Colonic mucosa (tissue), 4 donors: ENCODE measurements at places on chromosomes 16 and 17. TPM values are rescaled to one million over a fixed set of nuclear protein-coding genes. Genes with fewer than 3 reads are reported as not detected.

DNA sequence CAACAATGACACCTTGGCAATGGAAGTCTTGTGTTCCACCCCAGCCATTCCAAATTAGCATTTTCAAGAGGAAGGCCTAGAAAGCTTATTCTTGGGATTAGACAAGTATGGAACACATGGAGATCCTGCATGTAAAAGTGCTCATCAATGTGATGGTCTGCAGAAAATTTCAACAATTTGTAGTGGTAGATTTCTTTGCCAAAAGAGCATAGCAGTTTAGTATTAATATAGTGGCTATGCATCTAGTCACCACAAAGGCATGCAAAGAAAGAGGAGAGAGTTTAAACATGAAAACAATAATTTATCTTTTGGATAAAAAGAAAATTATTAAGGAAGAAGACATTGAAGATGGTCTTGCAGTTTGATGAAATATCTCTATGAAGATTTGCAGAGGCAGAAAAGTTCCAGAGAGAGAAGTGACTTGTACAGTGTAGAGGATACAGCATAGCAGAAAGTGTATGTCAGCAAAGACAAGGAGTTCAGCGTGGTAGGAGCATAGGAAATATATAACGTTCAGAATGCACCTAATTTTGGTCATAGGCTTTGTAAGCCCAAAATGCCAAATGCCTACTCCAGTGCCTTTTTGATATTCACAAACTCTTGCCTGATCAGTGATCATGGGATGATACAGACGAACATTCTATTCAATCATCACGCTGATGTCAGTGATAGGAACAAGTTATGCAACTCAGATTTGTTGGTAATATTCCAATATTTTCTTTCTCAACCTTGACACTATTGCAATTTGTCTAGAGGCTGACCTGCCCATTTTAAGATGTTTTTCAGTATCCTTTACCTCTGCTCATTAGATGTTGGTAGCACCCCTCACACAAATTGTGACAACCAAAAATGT is 727.9 kb upstream of the SOX9 start:
- DNase-seq = no peak

DNA sequence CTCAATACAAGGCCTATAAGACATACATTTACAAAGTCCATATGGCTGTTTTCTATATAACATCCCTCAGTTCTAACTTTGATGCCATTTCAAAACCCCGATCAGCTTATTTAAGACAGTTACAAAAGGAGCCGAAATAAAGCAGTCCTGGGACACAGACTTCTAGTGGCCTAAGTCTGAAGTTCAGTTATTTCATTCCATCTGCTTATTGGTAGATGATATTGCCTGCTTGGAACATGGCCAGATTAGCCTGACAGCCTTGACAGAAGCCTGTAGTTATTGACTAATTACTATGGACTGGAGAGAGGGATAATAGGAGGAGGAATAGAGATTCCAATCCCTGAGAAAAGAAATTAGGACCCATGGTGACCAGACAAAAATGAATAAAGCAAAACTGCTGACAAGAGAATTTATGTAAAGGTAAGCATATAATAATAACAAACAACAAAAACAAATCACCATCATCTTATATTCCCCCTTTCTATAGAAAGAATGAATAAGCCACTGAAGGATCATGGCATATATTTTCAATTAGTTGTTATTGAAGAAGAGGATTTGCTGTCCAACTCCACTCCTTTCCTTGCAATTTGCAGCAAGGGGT is 206.3 kb upstream of the TOM1L1 start:
- DNase-seq = no peak

DNA sequence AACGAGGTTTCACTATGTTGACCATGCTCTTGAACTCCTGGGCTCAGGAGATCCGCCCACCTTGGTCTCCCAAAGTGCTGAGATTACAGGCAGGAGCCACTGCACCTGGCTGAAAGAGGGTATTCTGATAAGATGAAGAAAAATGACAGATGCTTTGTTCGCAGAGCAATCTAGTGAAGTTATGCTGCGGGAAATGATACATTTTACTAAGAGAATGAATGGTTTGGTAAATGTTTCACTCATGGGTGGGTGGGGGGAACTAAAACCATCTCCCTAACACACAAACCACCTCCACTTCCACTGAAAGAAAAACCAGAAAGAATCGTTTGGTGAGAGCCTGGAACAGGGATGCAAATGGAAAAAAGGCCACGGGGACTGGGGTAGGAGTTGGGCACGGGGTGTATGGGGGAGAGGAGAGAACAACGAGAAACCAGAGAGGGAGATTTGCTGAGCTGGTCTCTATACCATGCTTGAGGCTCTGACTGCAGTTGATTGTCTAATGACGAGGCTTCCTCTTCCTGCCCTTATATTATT is 19.0 kb upstream of the XYLT2 start:
- DNase-seq = no peak

- DNase-seq = no peak
Measured at GRCh38 chr17:3846437-3847164, 555 bp upstream of the NCBP3 start.

Gene NUTF2
- 58.3 TPM for total RNA-seq

Gene RNU2-1
- total RNA-seq = 2,735 TPM

Gene KCNAB3
- total RNA-seq = 2.6 TPM

Gene TBC1D3G
- not detected for total RNA-seq

Gene TVP23A
- total RNA-seq = not detected
